ENCODE measurements at places on chromosomes 2 and 18. TPM values are rescaled to one million over a fixed set of nuclear protein-coding genes. Genes with fewer than 3 reads are reported as not detected.

The RNMT gene
- 25.3 TPM for total RNA-seq

GRCh38 chr2:3726511-3726910 is 23.1 kb downstream of the DCDC2C start:
- H3K4me1 ChIP-seq, result no peaks in the 10 kb centered on the region
- H3K36me3 ChIP-seq, result no peaks in the 10 kb centered on the region
- no peaks in the 10 kb centered on the region for H3K27me3 ChIP-seq

DNA sequence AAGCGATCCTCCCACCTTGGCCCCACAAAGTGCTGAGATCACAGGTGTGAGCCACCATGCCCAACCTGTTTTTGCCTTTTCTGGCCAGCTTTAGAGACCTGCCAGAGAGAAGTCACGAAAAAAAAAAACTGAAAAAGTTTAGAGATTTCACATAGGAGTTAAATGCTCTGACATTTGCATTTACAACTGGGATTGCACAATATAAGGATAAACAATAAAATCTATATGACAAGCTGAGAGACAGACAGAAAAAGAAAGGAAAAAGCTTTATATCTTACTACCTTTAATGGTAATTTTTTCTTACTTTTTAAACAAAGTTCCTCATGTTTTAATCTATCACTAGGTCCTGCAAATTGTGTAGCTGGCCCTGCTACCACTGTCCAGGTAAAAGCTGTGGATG is 466.5 kb downstream of the TXNL1 start:
- H3K36me3 ChIP-seq, result no peaks in the 10 kb centered on the region
- H3K4me1 ChIP-seq, result no peaks in the 10 kb centered on the region
- H3K4me3 ChIP-seq, result no peak overlapping the region
- no peak for DNase-seq
- no peaks in the 10 kb centered on the region for H3K27me3 ChIP-seq

- no peak overlapping the region for H3K4me3 ChIP-seq
- no peak overlapping the region for H3K27ac ChIP-seq
- no peaks in the 10 kb centered on the region for H3K4me1 ChIP-seq
- no peak for DNase-seq
- no peaks in the 10 kb centered on the region for H3K36me3 ChIP-seq
Measured at GRCh38 chr2:118177318-118177717, 89.0 kb downstream of the INSIG2 start.

GRCh38 chr2:49153252-49153651 is 1.1 kb downstream of the FSHR start:
- H3K27ac ChIP-seq, result no peak overlapping the region
- DNase-seq, result no peak
- no peaks in the 10 kb centered on the region for H3K27me3 ChIP-seq

- peaks cover 3% of the 10 kb centered on the region for H3K27me3 ChIP-seq
- no peaks in the 10 kb centered on the region for H3K4me1 ChIP-seq
- H3K36me3 ChIP-seq, result no peaks in the 10 kb centered on the region
- H3K27ac ChIP-seq, result no peak overlapping the region
- no peak for DNase-seq
Measured at GRCh38 chr2:17319090-17319489, 199.2 kb downstream of the RAD51AP2 start.

DNA sequence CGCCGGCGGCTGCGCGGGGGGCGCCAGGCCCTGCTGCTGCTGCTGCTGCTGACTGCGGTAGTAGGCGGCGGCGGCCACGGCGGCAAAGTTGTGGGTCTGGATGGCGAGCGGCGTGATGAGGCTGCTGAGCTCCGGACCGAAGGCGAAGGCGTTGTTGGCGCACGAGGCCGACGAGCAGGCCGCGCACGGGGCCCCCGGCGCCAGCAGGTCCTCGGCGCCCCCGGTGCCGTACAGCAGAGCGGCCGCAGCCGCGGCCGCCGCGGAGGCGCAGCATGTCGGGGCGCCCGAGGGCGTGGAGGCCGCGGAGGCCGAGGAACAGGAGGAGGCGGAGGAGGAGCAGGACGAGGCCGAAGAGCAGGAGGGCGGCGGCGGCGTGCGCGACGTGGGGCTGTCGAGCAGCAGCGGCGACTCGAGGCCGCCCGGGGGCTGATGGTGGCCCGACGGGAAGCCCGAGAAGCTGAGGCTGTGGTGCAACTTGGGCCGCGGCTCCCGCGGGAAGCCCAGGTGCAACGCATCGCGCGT is 1.8 kb downstream of the ZFP36L2 start:
- H3K4me1 ChIP-seq, result no peaks in the 10 kb centered on the region
- no peaks in the 10 kb centered on the region for H3K27me3 ChIP-seq
- no peaks in the 10 kb centered on the region for H3K36me3 ChIP-seq
- H3K27ac ChIP-seq, result peak overlapping the region; percentile 83
- DNase-seq, result peak; percentile 69
- H3K4me3 ChIP-seq, result peak overlapping the region; percentile 96

- no peak overlapping the region for H3K27ac ChIP-seq
- peak overlapping the region; percentile 14 for H3K4me3 ChIP-seq
- no peak for DNase-seq
- peaks cover 1% of the 10 kb centered on the region for H3K27me3 ChIP-seq
- H3K36me3 ChIP-seq, result no peaks in the 10 kb centered on the region
Measured at GRCh38 chr2:5695654-5696403, 3.6 kb downstream of the SOX11 start.

DNA sequence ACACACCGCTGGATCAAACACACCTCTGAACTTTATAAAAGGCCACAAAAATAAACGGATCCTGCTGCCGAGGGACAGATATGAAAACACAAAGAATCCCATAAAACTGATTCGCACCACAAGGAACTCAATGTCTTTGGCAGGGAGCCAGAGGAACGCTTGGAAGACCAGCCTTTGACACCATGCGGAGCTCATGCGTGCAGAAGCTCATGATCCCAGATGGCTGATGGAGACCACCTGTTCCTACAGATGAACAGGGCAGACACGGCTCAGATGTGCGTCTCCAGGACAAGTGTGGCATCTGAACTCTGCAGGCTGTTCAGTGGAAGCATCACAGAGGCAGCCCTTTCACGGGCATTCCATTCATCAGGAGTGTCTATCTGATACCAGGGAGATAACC is 24.9 kb downstream of the COPS9 start:
- no peaks in the 10 kb centered on the region for H3K36me3 ChIP-seq
- no peak overlapping the region for H3K27ac ChIP-seq
- no peaks in the 10 kb centered on the region for H3K27me3 ChIP-seq

The TUBA3E gene
- not detected for total RNA-seq

DNA sequence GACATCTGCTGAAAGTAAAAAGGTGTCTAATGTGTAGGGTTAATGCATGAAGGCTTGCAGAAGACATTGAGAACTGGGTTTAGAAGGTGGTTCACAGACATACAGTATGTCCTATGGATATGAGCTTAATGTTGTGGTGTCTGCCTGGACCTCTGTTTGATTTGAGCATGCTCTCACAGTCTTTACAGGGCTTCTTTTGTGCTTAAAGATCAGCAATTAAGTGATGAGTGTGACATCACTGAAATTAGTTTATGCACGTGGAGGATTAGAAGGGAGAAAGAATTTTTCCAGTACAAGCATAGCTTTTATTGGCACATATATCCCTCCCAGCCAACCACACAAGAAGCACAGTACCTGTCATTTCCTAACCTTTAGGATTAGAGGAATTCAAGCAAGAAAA is 367.5 kb upstream of the RAB12 start:
- DNase-seq, result no peak
- no peak overlapping the region for H3K27ac ChIP-seq
- no peaks in the 10 kb centered on the region for H3K27me3 ChIP-seq
- no peaks in the 10 kb centered on the region for H3K36me3 ChIP-seq
- no peak overlapping the region for H3K4me3 ChIP-seq
- H3K4me1 ChIP-seq, result no peaks in the 10 kb centered on the region

DNA sequence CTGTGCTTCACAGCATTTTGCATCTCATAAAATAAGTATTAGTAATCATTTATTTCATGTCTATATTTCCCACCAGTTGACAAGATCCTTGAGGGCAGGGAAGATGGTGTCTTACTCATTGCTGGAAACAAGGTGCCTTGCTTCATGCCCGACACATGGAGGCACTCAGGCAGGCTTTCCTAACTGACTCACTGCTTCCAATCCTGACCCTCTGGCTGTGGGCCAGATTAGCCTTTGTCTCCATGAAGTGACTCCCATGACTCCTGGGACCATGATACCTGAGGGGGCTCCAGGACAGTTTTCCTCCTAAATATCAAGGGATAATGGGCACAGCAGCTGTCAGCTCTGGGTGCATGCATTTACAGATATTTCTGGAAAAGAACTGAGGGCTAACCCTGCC is 275.1 kb downstream of the AGPS start:
- H3K4me1 ChIP-seq, result no peaks in the 10 kb centered on the region
- H3K36me3 ChIP-seq, result no peaks in the 10 kb centered on the region
- H3K4me3 ChIP-seq, result no peak overlapping the region
- H3K27me3 ChIP-seq, result no peaks in the 10 kb centered on the region

The SERPINB10 gene
- not detected for total RNA-seq

- no peaks in the 10 kb centered on the region for H3K36me3 ChIP-seq
- no peaks in the 10 kb centered on the region for H3K27me3 ChIP-seq
- H3K27ac ChIP-seq, result peak overlapping the region; percentile 67
- H3K4me3 ChIP-seq, result no peak overlapping the region
Measured at GRCh38 chr2:20579866-20580265, 71.0 kb downstream of the HS1BP3 start.

- no peaks in the 10 kb centered on the region for H3K36me3 ChIP-seq
- no peak overlapping the region for H3K4me3 ChIP-seq
- DNase-seq, result no peak
- H3K27me3 ChIP-seq, result no peaks in the 10 kb centered on the region
Measured at GRCh38 chr18:8176554-8176953, 432.7 kb upstream of the RAB12 start.

DNA sequence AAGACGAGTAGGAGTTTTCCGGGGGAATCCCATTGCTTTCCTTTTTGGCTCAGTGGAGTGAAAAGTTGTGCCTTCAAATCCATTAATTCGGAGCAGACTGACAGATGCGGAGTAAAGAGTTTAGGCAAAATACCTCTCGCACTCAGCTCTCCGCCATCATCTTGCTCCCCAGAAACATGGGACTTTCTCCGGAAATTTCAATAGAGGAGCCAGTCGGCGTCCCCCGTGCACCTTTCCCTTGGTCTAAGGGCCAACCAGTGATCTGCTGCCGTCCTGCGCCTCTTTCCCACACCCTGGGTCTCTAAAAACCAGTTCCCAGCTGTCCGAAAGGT is 318 bp downstream of the TYW5 start:
- no peaks in the 10 kb centered on the region for H3K36me3 ChIP-seq
- no peaks in the 10 kb centered on the region for H3K4me1 ChIP-seq
- no peak for DNase-seq
- H3K4me3 ChIP-seq, result peak overlapping the region; percentile 62
- no peaks in the 10 kb centered on the region for H3K27me3 ChIP-seq
- no peak overlapping the region for H3K27ac ChIP-seq

DNA sequence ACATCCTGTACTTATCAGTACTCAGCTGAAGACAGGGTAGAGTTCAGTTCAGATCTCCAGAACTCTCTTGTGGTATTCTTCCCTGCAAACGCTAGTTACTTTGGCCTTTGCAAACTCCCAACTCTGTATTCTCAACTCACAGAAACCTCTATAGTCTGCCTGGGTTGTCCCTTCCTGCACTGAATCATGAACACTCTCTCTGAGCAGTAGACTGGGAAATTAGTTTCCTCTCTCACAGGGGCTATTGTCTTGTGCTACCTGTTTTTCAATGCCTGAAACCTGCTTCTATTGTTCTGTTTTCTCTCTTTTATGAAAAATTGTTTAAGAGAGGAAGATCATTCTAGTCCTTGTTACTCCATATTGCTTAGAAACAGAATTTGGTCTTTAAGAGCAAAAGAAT is 134.7 kb downstream of the VIT start:
- H3K27me3 ChIP-seq, result no peaks in the 10 kb centered on the region
- no peaks in the 10 kb centered on the region for H3K4me1 ChIP-seq
- H3K4me3 ChIP-seq, result no peak overlapping the region
- H3K27ac ChIP-seq, result no peak overlapping the region
- no peak for DNase-seq
- H3K36me3 ChIP-seq, result no peaks in the 10 kb centered on the region

DNA sequence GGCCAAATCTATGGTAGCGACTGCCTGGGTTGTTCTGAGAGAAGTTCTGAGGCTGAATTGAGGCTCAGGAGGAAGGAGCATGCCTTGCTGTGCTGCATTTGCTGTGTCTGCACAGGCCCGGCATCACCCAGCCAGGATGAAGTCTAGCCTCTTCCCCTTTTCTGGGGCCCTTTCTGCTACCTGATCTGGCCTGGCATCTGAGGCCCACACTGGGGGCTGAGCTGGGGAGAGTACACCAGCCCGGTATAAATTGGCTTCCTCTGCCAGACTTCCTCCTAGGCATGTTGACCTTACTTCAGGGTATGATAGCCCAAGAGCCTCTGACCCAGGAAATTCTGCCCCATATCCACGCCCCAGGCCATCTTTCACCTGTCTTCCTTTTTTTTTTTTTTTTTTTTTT is 30.0 kb downstream of the MRPL35 start:
- DNase-seq, result no peak
- H3K27ac ChIP-seq, result no peak overlapping the region
- no peaks in the 10 kb centered on the region for H3K4me1 ChIP-seq
- no peaks in the 10 kb centered on the region for H3K27me3 ChIP-seq

- no peaks in the 10 kb centered on the region for H3K27me3 ChIP-seq
- no peak overlapping the region for H3K4me3 ChIP-seq
- no peak overlapping the region for H3K27ac ChIP-seq
- no peak for DNase-seq
Measured at GRCh38 chr2:174589334-174589733, 8.3 kb downstream of the WIPF1 start.

DNA sequence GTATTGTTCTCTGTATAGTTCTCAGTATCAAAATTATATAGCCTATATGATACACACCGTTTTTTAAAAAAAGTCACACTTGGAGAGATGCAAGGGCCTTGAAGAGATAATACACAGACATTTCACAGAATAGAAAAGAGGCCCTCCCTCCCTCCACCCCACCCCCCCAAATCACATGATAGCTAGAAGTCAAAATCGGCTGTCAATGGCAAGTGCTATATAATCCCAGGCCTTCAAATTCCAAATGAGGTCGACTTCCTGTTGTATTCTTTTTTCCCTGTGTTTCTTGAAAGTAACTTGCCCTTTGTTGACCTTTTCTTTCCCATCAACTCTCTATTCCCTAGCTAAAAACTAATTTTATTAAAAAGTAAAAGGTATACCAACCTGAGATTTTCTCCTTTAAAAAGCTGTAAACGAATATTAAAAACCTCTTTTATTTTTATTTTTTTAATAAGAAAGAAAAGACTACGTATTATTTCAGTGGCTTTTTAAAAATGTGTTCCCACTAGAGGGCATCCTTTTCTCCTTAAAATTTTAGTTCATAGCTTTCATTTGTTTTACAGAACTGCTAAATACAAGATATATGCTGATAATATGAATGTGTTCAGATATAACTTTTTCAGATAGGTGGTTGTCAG is 46.6 kb downstream of the KCMF1 start:
- no peak overlapping the region for H3K27ac ChIP-seq
- H3K36me3 ChIP-seq, result no peaks in the 10 kb centered on the region
- no peak for DNase-seq
- no peak overlapping the region for H3K4me3 ChIP-seq
- no peaks in the 10 kb centered on the region for H3K4me1 ChIP-seq

GRCh38 chr2:28927469-28927868 is 33.0 kb downstream of the WDR43 start:
- no peak for DNase-seq
- H3K4me3 ChIP-seq, result no peak overlapping the region
- no peak overlapping the region for H3K27ac ChIP-seq
- H3K36me3 ChIP-seq, result peaks cover 5% of the 10 kb centered on the region
- no peaks in the 10 kb centered on the region for H3K27me3 ChIP-seq

GRCh38 chr2:204470178-204470620 is 75.1 kb upstream of the PARD3B start:
- H3K27me3 ChIP-seq, result no peaks in the 10 kb centered on the region
- H3K4me3 ChIP-seq, result no peak overlapping the region
- peaks cover 6% of the 10 kb centered on the region for H3K4me1 ChIP-seq
- H3K27ac ChIP-seq, result no peak overlapping the region
- DNase-seq, result no peak
